EH (cell line): ENCODE measurements at places on chromosomes 11 and 22.

DNA sequence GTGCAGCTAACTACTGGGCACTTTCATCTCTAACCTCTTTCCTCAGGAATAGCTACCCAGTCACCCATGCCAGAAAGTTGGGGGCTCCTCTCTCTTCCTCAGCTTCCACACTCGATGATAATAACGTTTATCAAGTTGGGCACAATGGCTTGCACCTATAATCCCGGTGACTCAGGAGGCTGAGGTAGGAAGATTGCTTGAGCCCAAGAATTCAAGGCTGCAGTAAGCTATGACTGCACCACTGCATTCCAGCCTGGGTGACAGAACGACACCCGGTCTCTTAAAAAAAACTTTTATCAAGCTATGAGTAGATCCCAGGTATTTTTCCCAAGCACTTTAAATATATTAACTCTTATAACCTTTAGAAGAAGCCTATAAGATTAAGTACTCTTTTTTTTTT is 2.0 kb downstream of the SF3A1 start:
- DNase-seq: no peak

GRCh38 chr11:92455210-92455790 is 230.7 kb downstream of the FAT3 start:
- no peak for DNase-seq

DNA sequence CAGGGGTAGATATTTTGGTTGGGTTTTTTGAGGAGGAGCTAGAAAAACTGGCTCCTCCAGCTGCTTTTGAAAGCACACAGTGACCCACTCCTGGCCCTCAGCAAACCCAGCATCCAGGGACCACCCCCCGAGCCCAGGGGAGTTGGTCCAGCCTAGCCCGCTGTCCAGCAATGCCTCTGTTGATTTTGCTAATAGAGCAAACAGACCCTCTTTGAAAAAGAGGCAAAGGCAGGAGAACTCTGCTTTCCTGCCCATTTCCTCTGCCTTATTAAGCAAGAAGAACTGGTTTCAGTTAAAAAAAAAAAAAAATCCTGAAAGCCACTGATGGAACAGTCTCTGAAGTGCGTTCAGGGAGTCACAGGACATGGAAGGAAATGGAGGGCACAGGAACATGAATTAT is 25.3 kb downstream of the ABTB2 start:
- DNase-seq: no peak

- DNase-seq: no peak
These were observed 5.4 kb downstream of the FREY1 start for GRCh38 chr11:45901626-45902025.

- no peak for DNase-seq
These were observed 560 bp downstream of the PHOX2A start for GRCh38 chr11:72243173-72244059.

DNA sequence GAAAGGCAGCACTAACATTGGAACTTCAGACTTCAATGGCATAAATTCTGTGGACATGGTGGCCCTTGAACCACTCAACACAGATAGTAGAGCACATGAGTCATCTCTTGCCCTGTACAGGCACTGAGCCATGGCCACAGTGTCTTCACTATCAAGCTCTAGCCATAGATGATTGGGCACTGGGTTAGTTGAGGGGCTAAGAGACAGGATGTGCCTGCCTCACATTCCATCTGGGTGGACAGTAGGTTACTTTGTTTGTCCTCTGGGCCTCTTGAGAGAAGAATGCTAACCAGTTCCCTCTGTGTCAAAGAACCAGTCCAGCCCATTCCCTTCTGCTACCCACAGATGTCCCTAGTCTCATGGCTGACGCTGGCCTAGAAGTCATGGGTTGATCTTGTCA is 39.8 kb downstream of the OR6Q1 start:
- DNase-seq: peak; percentile 28

GRCh38 chr11:86201371-86201884 is 43.1 kb upstream of the EED start:
- DNase-seq: no peak

DNA sequence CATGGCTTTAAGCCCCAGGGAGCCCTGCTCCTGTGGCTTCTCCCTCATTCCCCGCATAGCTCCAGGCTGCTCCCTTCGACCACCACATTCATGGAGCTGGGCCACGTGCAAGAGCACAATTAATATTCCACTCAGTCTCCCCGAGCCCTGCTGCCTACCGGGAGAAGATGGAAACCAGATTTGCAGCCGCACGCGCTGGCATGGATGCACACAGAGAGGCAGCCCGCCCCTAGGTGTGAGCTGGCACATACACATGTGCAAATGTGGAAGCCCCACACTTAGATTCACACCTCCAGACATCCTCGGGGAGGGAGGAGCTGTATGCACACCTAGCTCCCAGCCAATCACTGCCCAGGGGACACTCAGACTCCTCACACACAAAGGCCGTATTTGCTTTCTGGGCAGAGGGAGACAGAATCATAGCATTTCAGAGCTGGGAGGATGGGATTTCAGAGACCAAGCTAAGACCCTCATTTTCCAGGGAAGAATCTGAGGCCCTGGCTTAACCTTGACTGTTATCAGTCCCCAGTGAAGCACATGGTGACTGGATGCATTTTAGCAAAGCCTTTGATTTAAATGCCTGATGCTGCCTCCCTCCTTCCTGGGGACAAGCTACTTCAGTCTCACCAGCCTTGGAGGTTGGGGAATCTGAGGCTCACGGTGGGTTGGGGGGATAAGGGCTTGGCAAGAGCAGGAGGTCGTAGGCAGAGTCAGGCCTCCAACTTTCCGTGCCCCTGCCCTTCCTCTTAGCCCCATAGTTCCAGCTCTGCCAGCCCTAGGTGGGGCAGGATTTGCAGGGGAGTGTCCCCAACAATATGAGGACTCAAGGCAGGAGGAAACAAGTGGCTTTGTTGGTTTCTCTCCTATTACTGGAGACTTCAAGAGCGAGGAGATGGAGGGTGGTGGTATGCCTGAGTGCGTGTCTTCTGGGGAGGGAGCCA is 5.3 kb upstream of the CREB3L1 start:
- peak; percentile 75 for DNase-seq

DNA sequence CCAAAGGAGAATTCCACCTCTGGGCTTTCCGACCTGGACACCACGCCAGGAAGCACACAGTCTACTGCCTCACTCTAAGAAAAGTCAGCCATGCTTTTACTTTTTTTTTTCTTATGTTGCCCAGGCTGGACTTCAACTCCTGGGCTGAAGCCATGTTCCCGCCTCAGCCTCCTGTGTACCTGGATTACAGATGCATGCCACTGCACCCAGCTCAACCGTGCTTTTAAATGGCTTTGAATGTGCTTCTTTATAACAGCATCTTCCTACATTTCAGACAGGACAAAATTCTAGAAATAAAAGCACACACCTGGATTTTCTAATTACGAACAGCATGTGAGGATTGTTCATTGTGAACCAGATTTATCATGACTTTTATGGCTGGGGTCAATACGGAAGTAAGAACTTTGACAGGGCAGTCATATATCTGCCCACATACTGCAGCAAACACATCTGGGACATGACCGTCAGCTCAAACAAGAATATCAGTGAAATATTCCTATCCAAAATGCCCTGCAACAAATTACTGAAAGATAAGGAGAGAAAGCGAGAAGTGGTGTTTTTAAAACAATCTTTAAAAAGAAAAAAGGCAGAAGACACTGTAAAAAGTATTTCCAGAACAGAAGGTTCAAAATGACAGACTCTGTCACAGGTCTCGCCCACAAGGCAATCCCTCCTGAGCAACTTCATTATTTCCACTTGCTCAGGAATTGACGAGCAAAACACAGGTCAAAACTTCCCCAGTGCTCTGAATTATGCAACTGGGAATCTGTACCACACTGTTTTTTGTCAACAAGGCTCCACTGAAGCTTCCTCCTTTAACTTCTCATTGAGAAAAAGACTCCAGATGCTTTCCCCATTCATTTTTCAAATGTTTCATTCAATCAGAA is 42.1 kb downstream of the PACSIN2 start:
- DNase-seq: no peak

DNA sequence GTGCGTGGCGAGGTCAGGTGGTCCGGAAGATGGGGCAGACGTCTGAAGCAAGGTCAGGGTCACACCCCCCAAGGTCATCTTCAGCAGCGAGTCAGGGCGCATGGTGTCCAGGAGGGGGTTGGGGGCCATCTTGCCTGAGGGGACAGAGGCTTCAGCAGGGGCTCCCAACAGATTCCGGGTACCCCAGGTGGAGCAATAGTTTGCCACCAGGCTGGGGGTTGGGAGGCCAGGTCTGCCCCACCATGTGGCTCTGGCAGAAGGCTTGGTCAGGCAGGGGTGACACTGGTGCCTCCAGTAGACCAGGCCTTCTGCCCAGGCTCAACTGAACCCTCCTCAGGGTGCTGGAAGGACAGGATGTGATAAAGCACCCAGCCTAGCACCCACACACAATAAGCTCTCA is 5.9 kb downstream of the ATG2A start:
- DNase-seq: no peak

- DNase-seq: no peak
These were observed 13.1 kb upstream of the UCP2 start for GRCh38 chr11:73995731-73996130.

GRCh38 chr11:119493712-119494111 is 70.7 kb upstream of the THY1 start:
- peak; percentile 53 for DNase-seq

DNA sequence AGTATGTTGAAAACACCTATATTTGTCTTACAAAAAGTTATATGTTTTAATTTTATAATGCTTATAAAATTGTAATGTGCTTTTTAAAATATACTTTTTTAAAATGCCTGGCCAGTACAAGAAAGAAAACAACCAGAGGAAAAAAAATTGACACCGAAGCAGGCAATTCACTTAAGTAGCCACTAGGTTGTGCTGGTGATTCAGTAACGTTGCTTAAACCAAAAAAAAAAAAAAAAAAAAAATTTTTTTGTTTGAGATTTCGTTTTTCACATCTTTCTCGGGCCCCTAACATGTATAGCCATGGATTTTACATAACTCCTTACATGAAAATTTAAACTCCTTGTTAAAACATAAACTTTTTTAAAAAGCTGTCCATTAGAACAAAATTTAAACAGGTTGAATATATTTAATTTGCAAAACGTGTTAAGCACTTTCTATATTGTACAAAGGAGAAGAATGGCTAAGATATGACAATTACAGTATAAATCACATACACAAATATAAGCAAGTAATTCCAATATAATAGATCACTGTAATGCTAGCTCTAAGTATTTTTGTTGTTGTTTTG is 9.2 kb downstream of the OR8B4 start:
- peak; percentile 43 for DNase-seq

DNA sequence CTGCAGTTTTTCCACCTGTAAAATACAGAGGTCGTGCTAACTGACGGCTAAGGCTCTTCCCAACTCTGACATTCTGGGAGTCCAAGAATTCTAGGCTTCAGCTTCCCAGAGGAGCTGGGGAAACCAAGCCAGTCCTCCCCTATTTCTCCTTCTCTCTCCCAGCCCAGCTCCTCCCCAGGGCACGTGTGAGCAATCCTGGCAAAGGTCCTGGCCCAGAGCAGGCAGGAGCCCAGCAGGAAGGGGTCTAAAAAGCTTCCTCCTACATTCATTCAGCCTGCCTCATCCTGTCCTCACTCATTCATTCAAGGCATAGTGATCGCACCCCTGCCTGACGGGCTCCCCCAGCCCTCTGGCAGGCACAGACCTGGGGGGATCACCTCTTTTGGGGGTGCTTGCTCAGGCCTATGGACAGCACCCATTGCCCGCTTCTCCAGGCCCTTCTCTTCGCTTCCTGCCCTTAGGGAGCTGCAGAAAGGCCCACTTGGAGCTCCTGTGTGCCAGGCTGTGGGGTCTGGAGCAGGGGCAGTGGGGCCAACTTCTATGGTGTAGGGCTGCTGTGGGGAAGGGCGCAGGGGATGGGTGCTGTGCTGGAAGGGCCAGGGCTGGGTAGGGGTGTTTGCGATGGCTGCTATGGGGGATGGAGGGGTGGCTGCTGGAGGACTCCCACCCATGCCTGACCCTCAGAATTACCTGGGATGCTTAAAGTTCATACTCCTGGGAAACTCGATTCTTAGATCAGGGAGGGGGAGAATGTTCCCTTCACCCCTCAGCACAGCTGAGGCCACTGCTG is 9.8 kb downstream of the KCNC1 start:
- peak; percentile 30 for DNase-seq

DNA sequence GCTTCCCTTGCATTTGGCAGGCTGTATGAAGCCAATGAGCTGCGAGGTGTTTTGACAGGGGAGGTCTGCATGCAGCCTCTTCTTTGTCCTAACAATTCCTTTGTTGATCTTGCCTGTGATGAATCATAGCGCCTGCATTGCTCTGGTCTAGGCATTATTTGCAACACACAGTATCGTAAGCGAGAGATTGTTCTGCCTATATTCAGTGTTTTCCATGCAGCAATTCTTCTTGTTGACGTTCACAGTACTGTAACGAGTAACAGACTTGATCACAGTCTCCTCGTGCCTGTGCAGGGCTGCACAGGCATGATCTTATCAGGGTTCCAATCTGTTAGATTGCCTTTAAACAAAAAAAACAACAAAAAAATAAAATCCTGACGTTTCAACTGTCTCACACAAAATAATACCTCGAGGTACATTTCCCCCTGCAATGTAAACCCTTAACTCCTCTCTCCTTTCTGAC is 13.9 kb upstream of the ADSL start:
- peak; percentile 37 for DNase-seq

DNA sequence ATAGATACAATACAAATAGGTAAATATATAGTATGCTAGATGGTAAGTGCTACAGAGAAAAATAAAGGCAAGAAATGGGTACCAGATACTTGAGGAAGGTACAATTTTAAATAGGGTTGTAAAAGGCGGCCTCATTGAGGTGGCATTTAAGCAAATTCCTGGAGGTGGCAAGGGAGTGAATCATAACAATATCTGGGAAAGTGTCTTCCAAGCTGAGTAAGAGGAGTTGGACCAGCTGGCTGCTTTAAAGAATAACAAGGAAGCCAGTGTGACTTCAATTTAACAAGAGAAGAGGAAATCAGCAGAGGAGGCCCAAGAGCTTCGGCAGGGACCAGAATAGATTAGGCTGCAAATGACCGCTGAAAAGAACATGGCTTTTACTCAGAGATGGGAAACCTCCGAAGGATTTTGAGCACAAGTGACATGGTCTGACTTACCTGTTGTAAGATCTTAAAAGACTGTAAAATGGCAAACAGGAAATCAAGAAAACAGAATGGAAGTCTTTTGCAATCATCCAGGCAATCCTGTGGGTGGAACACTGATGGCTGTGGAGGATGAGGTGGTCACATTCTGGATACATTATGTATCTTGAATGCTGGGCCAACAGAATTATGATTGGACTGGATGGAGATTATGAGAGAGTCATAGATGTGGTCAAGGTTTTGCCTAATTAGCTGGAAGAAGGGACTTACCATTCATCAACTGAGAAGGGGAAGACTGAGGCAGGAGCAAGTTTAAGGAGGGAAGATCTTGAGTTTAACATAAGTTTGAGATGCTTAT is 77.2 kb downstream of the RDX start:
- DNase-seq: peak; percentile 44

DNA sequence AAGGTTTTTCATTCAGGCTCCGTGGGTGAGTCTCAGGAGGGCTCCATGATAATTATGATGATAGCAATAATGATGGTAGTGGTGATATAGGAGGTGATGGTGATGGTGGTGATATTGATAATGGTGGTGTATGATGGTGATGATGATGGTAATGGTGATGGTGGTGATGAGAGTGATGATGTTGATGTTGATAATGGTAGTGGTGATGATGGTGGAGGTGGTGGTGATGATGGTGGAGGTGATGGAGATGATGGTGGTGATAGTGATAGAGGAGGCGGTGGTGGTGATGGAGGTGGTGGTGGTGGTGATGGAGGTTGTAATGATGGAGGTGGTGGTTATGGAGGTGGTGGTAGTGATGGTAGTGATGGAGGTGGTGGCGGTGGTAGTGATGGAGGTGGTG is 79.4 kb downstream of the MPPED1 start:
- DNase-seq: no peak
